AG08395 (cell line): ENCODE measurements at places on chromosomes 13 and 19.

DNA sequence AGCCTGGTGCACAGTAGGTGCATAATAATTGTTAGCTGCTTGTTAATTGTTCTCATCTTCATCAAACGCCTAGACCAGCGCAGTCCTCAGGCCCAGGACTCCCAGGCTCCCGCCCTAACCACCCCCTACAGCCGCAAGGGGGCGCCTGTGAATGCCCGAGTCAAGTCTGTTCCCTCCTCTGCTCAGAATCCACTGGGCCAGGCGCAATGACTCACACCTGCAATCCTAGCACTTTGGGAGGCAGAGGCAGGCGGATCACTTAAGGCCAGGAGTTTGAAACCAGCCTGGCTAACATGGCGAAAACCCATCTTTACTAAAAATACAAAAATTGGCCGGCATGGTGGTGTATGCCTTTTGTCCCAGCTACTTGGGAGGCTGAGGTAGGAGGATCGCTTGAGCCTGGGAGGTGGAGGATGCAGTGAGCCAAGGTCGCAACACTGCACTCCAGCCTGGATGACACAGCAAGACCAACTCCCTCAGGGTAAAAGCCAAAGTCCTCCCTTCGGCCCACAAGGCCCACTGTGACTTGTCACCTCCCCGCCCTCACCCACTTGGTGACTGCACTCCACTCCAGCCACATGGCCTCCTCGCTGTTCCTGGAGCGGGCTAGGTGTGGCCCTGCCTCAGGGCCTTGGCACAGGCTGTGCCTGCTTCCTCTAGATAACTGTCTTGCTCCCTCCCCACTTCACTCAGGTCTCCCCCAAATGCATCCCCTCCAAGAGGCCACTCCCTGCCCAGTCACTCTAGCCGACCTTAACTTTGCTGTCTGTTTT is 9.1 kb downstream of the ZNF653 start:
- peak; percentile 82 for DNase-seq

GRCh38 chr13:106905380-106906162 is 337.6 kb upstream of the ARGLU1 start:
- DNase-seq, result no peak

- DNase-seq, result no peak
These were observed 118.7 kb upstream of the C1QTNF9B start for GRCh38 chr13:24016046-24016445.

GRCh38 chr19:42546831-42547500 is 18.7 kb upstream of the CEACAM1 start:
- DNase-seq, result no peak

DNA sequence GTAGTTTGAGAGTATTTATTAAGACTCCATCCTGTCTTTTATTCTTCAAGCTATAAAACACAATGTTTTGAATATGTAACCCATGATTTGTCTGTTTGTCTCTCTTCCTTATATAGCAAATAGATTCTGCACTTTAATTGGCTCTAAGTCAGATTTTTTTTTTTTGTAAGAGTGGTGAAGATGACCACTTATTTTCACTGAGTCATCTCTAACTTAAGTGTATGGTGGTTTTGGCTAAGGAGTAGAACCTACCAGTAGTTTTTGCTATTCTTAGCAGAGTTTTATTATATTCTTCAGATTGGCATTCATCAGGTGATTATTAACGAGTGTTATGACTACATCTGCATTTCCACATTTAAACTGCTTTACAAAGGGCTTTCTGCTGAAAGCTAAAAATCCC is 194.7 kb downstream of the LMO7 start:
- DNase-seq, result peak; percentile 56

DNA sequence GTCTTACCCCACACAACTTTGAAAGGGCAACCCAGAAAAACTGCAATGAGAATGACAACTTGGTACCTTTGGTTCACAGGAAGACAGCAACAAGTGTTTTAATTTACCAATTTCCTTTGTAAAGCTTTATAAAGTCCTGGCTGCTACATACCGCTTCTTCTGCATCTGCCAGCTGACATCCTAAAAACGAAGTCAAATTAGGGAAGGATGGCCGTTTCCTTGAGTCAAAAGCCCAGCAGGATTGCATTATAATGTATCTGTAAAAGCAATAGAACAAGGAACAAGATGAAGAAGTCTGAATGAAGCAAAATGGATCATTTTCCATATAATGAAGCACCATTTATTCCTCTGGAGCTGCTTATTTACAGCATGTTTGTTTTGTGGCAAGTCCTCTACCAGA is 25.8 kb upstream of the URAD start:
- no peak for DNase-seq

DNA sequence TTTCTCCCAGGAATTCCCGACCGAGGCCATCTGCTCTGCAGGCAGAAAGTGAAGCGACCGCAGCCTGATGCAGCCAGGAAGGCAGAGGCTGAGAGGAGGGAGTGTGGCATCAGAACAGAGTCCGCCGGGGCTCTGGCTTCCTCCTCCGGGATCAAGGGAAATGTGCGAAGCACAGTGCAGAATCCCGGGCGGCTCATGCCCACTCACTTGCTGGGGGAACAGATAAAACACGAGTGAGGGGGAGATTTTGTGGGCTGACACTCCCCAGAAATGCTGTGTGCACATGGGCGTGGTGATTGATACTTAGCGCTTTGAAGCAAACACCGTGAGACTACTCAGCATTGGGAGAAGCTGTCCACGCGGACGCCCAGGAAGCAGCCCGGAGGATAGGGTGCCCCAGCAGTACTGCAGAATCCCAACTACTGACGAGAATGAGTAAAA is 75.3 kb upstream of the POMP start:
- DNase-seq, result peak; percentile 52

DNA sequence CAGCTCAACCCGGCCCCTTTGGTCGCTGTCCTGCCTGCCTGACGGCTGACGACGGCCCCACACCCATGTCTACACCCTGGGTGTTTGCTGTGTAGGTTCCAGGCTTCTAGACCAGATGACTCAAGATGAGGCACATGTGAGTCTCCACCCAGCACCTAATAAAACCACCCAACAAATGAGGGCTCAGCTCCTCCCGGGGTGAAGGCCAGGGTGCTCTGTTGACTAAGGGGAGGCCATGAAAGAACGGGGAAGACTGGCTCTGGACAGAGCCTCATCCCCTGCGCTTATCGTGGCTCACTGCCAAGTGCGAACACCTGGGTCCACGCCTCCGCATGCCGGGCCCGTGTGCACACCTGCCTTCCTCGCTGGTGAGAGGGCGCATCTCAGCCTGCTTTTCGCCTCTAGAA is 39.6 kb downstream of the COL4A2 start:
- no peak for DNase-seq

DNA sequence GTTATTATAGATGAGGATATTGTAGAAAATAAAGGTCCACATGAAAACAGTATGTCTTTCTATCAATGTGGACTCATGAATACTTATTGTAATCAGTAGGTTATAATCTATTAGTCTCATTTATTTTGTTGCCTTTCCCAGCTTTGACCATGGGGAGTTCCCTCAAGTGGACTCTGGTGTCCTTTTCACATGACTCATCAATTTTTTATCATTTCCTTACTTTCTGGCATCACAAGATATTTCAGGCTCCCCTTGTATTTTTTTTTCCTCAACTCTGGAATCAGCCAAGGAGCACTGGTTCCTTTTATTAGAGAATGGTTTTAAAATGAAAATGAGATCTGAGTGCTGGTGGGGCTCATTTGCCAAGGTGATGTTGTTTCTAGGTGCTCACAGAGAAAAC is 63.4 kb upstream of the DIAPH3 start:
- DNase-seq, result no peak

DNA sequence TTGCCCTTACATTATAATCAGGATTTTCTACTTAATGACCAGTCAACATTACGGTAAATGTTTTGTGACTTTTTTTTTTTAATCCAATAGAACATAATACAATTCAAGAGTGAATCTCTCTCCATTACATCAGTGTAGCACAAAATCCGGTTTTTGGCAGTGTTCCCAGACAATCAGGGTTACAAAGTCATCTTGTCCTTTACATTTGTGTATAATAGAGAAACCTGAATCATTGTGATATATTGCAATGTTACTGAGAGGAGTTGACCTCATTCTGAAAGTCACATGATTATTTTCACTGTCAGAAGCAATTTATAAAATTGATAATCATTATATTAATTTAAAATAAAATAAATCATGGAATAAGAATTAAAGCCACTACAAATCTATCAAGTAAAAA is 1346.0 kb upstream of the SPRY2 start:
- no peak for DNase-seq
